ENCODE measurements at places on chromosomes 4 and X.

- no peak for DNase-seq
Measured at GRCh38 chr4:80058740-80059139, 14.3 kb downstream of the ANTXR2 start.

DNA sequence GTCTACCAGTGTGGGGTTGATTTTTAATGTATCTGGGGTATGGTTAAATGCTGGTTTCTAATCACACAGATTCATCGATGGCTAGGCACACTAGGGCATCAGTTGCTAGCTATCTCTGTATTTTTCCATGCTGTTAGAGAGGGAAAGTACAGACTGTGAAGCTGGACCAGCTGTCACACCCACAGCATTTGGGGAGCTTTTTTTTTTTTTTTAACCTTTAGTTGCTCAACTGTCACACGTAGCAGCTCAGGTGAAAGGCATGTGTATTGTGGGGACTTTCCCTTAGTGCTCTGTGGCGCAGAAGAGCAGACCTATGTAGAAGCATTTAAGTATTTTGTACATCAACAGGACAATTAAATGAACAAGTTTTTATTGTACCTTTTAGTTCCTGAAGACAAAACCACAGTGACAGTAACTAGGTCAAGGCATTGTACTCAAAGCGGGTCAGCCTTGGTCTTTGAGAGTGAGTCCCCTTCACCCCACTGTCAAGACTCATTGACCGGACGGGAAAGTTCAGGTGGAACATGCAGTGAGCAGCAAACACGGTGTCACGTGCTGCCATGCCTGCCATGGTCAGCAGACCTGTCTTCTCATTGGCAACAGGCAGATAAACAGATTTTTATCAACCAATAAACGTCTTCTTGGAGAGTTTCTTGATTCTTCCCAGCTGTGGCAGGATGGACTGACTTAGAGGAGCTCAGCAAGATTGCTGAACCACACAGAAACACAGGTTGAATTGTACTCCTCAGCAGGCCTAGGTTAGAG lies 65.3 kb downstream of the CASP3 start:
- no peak for DNase-seq

DNA sequence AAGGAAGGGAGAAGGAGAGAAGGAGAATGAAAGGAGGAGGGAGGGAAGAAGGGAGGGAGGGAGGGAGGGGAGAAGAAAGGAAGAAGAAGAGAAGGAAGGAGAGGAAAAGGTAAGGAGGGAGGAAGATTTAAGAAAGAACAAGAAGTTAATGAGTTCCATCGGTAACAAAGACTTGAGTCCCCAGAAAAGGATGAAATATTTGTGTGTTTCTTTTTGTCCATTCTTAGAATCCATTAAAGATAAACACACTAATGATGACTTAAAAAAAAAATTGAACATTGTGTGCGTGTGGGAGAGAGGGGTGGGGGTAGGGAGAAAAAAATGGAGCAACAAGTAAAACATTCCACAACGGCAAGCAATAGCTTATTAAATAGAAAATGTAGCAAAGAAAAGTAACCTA lies 131.4 kb downstream of the THOC2 start:
- no peak for DNase-seq

DNA sequence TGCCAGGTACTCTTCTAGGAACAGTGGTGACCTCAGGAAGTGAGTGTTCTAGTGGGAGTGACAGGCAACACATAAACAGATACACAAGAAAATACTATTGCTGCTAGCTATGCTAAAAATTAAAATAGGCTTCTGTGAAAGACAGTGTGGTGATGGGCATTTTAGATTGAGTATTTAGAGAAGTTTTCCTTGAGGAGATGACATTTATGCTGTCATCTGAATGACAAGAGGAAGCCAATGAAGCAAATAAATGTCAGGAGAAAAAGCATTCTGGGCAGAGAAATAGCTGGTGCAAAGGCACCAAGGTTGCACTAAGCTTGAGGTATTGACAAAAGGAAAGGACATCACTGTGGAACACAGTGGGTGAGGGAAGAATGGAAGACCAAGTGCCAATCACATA lies 18.0 kb downstream of the NDNF start:
- DNase-seq = no peak

DNA sequence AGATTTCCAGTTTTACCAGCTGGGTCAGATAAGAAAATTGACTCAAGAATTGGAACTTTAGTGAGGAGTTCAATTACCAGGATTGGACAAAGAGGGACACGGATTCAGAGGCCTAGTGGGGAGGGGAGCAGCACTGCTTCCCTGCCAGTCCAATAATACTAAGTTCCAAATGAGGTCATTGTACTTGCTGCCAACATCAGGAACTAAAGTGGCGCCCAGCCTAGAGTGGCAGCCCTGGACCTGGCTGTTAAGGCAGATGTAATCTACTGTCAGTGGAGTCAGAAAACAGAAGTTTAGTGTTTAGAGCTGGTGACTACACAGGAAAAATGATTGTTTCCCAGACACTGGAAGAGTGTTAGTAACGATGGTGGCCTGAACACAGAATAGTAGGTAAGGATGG lies 42.7 kb upstream of the RAPGEF2 start:
- DNase-seq = no peak

- DNase-seq = no peak
Measured at GRCh38 chr4:156111686-156112085, 158.0 kb upstream of the CTSO start.

DNA sequence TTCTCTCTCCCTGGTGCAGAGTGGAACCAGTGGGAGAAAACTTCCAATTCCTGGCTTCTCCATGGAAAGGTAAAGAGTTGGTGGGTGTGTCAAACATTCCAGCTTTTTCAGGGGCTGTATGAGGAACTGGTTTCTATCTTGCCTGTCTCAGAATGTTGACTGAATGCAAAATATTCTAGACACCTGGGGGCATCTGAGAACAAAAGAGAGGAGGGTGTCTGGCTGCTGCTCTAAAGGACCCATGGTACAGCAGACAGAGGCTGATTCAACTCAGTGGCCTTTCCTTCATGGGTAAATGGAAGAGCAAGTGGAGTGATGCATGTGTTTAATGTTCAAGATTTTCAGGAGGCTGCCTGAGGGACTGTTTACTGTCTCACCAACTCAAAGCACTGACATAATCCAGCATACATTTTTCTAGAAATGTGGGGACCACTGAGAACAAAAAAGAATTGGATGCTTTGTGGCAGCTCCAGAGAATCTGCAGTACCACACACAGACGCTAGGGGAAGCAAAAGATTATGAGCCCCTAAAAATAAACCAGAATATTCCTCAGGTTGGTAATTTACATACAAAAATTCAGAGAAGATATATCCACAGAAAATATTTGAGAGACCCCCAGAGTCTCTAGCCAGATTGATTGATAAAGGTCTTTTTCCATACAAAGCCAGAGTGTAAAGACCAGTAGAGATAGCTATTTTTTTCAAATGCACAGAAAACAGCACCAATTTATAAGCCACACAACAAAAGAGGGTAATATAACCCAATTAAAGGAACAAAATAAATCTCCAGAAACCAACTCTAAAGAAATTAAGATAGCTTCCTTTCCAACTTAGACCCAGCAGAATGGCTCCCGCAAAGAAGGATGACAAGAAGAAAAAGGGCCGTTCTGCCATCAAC lies 48.0 kb upstream of the STARD8 start:
- no peak for DNase-seq

DNA sequence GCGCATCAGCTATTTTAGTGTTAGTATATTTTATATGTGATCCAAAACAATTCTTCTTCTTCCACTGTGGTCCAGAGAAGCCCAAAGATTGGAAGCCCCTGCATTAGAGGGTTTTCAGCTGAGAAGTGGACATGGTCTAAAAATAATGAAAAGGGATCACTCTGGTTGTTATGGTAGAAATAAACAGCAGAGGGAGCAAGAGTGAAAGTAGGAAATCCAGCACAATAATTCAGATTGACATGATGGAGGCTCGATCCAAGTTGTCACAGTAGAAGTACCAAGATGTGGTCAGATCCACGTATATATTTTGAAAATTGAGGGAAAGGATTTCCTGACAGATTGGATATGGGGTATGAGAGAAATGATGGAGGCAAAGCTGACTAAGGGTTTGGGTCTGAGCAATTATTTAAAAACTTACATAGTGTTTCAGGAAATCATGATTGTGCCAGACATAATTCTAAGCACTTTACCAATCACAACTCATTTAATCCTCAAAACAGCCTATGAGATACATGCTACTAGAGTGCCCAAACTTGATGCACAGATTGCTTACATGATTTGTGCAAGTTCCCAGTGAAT lies 17.0 kb upstream of the TMEM144 start:
- DNase-seq = no peak

DNA sequence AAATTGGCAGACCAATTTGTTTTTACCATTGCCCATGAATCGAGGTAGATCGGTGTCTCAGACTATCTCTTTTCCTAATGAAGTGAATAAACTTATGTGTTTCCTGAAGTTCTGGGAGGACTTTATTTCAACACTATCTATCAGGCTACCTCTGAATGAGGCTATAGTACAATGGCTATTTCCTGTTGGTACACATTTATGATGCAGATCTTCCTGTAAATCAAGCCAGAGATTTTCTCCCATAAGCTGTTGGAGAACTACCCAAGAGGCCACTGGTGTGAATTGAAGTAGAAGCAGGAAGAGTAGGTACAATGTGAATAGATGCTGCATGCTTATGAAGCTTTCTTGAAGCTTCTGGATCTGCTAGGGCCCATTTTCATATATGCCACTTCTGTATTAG lies 16.0 kb downstream of the TXK start:
- no peak for DNase-seq

DNA sequence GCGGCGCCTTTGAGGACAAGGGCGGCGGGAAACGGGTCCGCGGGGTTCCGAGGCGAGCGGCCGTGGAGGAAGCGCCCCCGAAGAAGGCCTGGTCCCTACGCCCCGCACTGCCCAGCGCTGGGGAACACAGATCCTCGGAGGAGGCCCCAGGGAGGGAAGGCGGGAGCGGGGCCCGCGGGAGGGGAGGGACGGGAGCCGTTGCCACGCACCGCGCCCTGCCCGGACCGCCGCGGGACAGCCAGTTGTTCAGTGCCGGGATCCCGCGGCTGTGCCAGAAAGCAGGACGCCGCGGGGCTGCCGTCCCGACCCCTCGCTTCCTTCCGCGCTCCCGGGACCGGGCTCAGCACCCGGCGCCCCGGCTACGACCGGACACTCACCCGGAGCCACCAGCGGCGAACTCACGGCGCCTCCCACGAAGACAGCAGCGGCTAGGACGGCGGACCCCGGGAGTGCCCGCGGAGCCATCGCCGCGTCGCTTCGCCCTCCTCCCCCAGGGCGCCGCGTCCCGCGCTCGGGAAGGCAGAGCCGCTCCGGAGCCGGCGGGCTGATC lies 278 bp downstream of the RELL1 start:
- DNase-seq = peak; percentile 22

GRCh38 chrX:43003939-43004338 lies 226.0 kb upstream of the PPP1R2C start:
- no peak for DNase-seq
